ENCODE measurements at places on chromosomes 3 and 15. TPM values are rescaled to one million over a fixed set of nuclear protein-coding genes. Genes with fewer than 3 reads are reported as not detected.
A peak's percentile ranks its signal among the peaks of the same experiment; 100 is the strongest.

DNA sequence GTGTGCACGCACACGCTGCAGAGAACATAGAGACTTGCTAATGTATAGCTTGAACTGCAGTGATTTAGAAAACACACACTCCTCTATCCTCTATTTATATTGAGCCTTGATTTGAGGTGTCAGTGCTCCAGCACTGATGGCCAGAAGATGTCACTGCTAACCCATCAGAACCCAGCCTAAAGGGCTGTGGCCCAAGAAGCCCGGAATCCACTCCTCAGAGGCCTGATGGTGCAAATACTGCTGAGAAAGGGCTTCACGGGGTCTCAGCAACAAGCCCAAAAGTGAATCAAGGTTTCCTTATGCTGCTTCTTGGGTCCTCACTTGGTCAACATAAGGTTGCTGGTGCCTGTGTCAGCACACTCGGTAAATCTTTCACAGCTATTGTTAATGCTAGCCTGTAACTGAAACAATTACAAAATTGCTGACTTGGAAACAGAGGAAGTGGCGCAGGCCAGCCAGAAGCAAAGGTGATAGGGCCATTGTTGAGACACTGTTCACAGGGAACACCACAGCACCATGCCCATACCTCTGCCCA lies 60.3 kb downstream of the HEG1 start:
- peak; percentile 65 for DNase-seq
- H3K4me1 ChIP-seq = peaks cover 15% of the 10 kb centered on the region
- H3K27me3 ChIP-seq = no peaks in the 10 kb centered on the region
- H3K27ac ChIP-seq = no peak overlapping the region

DNA sequence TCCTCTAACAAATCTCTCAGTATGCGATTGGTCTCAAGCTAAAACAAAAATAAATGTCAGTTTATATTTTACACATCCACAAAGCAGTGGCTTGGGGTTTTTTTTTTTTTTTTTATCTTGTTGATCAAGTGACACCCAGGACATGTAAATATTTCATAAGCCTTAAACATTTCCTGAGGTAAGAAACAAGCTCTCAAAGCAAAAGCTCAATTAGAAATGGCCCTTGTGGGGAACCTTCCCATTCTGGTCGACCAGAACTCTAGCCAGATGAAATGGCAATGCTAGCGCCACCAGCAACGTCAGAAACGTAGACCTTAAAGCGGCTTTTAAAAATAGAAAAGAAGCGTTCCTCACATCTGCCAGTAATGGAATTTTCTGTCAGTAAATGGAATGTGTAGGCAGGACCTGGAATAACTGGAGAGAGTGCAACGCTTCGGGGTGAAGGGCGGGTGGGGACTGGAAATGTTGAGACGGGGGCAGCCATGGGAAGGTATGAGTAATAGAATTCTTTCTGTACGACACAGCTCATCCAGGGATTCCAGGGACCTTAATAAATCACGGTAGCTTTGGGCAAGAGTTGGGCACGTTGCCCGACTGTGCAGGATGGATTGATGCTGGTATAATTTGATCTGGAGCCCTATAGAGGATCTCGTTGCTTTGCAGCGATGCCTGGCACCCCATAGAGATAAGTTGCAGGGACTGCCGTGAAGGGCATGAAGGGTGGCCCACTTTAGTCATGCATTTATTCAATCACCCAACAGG lies 44.4 kb downstream of the BTD start:
- no peaks in the 10 kb centered on the region for H3K36me3 ChIP-seq
- DNase-seq = no peak
- no peak overlapping the region for H3K27ac ChIP-seq
- H3K27me3 ChIP-seq = no peaks in the 10 kb centered on the region
- no peak overlapping the region for H3K4me3 ChIP-seq
- peaks cover 8% of the 10 kb centered on the region for H3K4me1 ChIP-seq

GRCh38 chr3:179768080-179768479 lies 115.2 kb downstream of the USP13 start:
- H3K36me3 ChIP-seq = no peaks in the 10 kb centered on the region
- no peaks in the 10 kb centered on the region for H3K4me1 ChIP-seq
- DNase-seq = peak; percentile 22
- no peak overlapping the region for H3K27ac ChIP-seq

- H3K27ac ChIP-seq = no peak overlapping the region
- no peaks in the 10 kb centered on the region for H3K36me3 ChIP-seq
- H3K4me1 ChIP-seq = peaks cover 10% of the 10 kb centered on the region
- no peak for DNase-seq
Observed at GRCh38 chr3:184171562-184171961, 3.1 kb upstream of the AP2M1 start.

DNA sequence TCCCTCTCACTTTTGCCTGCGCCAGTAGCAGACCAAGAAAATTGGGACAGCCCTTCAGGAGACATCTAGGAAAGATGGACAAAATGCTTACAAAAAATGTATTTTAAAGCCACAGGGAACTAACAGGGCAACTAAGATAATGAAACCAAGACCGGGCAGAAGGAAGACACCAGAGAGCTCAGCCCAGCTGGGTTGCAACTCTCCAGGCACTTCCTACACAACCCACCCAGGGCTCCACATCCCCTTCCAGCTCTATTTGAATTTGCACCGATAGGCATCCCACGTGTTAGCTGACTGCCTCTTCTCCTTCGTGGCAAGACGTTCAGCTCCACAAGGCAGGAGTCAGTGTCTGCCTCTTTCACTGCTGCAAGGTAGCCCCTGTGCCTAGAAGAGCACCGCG lies 6.6 kb upstream of the ATP10A start:
- no peaks in the 10 kb centered on the region for H3K4me1 ChIP-seq
- DNase-seq = no peak
- no peak overlapping the region for H3K4me3 ChIP-seq
- no peaks in the 10 kb centered on the region for H3K36me3 ChIP-seq
- no peaks in the 10 kb centered on the region for H3K27me3 ChIP-seq

DNA sequence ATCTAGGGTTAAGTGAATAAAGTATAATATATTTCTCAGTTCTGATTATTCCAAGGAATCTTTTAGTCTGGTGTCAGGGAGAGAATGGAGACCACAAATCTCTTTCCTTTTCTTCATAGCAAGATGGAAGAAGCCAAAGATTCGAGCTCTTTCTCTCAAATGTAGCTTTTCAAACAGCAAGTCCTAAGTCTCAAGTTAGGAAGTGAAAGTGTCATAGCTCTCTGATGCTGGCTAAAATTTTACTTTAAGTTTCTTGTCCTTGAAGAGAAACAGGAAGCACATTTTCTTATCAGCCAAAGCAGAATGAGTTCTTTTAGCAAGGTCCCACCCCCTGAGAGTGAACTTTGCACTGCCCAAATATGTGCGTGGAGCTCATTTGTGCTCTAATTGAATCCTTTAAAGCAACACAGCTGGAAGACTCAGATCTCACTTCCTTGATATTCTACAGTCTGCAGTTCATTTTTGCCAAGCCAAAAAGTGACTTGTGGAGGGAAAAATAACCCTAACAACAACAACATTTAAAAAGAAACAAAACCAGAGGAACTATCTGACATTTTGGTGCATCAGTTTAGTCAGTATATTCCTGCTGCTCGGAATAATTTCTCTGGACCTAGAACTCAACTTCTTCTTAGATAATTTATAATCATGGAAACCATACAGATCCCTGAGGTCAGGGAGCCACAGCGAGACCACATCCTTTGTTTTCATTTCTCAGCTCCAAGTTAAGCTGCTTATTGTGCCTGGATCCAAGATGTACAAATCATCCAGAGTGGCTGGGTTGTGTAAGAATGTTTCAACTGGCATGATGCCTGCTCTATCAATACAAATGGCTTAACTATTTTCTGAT lies 238.7 kb upstream of the P2RY1 start:
- peak; percentile 81 for DNase-seq
- peaks cover 26% of the 10 kb centered on the region for H3K4me1 ChIP-seq
- no peaks in the 10 kb centered on the region for H3K36me3 ChIP-seq
- H3K27ac ChIP-seq = peak overlapping the region; percentile 83
- H3K27me3 ChIP-seq = no peaks in the 10 kb centered on the region
- H3K4me3 ChIP-seq = no peak overlapping the region

Gene BFSP2
- total RNA-seq = not detected

Gene OXTR
- total RNA-seq = 1.8 TPM

Gene CADPS
- total RNA-seq = 21.6 TPM

Gene CEMIP
- 21.5 TPM for total RNA-seq

All from testis (tissue), 5 donors.